ENCODE measurements at places on chromosomes 7 and 10. TPM values are rescaled to one million over a fixed set of nuclear protein-coding genes. Genes with fewer than 3 reads are reported as not detected.

Gene ADRA2A
- 74.8 TPM for total RNA-seq

GRCh38 chr10:32854435-32854834, 103.6 kb downstream of the ITGB1 start:
- DNase-seq = no peak
- H3K4me3 ChIP-seq = no peak overlapping the region
- no peaks in the 10 kb centered on the region for H3K36me3 ChIP-seq
- H3K27me3 ChIP-seq = no peaks in the 10 kb centered on the region
- no peak overlapping the region for H3K27ac ChIP-seq

DNA sequence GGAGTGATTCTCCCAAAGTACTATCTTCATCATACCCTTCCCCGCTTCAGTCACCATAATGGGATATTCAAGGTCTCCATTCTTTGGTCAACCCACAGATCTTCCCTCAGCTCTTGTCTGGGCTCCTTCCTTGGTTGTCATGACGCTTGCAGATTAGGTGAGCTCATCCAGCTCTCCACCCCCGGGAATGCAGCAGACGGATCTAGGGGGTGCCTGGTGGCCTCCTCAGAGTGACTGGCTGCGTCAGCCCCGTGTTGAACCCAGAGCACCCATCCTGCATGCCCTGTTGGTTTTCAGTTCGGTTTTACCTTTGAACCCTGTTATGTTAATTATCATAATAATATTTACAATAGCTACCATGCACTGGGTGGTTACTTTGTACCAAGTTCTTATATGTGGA, 6.4 kb downstream of the NEURL1 start:
- no peaks in the 10 kb centered on the region for H3K4me1 ChIP-seq
- H3K4me3 ChIP-seq = no peak overlapping the region
- peak; percentile 38 for DNase-seq
- H3K36me3 ChIP-seq = no peaks in the 10 kb centered on the region
- H3K27me3 ChIP-seq = peaks cover 34% of the 10 kb centered on the region
- H3K27ac ChIP-seq = no peak overlapping the region

DNA sequence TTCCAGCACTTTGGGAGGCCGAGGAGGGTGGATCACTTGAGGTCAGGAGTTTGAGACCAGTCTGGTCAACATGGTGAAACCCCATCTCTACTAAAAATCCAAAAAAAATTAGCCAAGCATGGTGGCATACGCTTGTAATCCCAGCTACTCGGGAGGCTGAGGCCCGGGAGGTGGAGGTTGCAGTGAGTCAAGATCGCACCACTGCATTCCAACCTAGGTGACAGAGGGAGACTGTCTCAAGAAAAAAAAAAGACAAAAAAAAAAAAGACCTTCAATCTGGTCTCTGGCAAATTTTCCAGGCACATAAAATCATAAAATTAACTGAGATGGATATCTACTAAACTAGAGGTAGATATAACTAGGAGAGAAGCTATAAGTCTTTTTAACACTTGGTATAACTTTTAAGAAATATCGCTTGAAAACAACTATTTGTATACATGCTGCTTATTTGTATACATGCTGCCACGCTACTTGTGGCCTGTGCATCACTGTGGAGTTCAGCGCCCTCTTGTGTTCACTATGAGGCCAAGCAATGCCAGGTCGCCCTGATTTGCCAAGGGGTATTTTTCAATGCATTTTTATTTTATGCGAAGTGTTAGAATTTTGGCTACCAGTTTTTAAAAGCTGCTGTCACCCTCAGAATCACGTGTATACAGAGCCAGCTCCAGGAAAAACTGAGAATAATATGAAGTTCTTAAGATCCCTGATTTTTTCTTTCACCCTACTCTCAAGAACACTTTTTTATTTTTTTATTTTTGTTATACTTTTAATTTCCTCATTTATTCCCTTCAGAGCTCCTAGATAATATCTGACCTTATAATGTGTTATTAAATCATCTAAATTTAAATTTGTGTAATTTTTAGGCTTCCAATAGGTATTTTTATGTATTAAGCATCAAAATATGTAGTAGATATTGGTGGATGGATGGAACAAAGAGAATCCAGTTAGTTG, 26.7 kb downstream of the CYCS start:
- no peaks in the 10 kb centered on the region for H3K27me3 ChIP-seq
- H3K4me1 ChIP-seq = no peaks in the 10 kb centered on the region
- peak; percentile 88 for DNase-seq
- no peaks in the 10 kb centered on the region for H3K36me3 ChIP-seq
